SK-N-MC (cell line): ENCODE measurements at places on chromosomes 11 and 22.

DNA sequence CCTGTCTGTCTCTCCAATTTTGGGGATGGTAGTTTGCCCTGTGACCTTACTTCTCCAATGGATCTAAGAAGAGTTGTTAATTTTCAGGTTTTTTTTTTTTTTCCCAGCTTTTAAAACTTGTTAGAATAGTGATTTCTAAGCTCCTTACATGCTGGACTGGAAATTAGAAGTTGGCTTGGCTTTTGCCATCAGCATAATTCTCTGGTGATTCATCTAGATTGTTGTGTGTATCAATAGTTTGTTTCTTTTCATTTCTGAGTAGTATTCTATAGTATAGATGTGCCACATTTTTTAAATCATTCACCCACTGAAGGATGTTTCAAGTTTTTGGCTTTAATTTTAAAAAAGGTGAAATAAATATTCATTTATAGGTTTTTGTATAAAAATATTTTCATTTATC is 51.4 kb downstream of the ADAMTS15 start:
- DNase-seq = no peak

GRCh38 chr11:61713906-61714305 is 33.7 kb downstream of the DAGLA start:
- DNase-seq = no peak

- no peak for DNase-seq
Observed at GRCh38 chr11:43868852-43869567, 11.6 kb upstream of the ALKBH3 start.

DNA sequence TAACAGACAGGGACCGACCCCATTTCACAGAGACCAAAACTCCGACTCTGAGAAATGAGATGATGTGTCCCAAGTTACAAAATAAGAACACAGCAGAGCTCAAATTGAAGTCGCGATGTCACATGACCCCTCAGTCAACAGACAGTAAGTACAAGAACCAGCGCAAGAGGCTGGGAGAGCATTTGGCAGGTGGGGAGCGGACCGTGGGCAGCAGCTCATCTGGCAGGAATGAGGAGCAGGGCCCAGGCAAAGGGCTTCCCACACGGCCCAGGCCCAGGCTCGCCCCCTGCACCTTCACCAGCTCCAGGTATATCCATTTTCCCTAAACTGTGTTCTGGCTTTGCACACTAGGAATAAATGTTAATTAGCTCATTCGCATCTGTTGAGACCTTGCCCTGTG is 34.3 kb downstream of the SCUBE1 start:
- DNase-seq = no peak

DNA sequence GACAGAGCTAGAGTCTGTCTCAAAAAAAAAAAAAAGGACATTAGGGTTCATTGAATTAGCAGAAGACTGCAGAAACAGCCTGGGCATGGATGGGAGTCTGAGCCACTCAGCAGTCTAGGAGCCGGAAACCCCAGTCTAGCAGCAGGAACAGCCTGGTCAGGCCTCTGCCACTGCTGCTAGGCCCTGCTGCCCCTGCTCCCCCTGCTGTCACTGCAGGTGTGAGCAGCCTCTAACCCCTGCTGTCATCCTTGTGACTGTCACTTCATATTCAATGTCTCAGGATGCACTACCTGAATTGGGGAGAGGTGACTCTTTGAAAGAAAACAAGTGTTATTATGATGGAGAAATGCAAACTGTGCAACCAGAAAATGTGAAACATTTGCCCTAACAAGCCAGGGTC is 7.0 kb upstream of the DDX17 start:
- no peak for DNase-seq

DNA sequence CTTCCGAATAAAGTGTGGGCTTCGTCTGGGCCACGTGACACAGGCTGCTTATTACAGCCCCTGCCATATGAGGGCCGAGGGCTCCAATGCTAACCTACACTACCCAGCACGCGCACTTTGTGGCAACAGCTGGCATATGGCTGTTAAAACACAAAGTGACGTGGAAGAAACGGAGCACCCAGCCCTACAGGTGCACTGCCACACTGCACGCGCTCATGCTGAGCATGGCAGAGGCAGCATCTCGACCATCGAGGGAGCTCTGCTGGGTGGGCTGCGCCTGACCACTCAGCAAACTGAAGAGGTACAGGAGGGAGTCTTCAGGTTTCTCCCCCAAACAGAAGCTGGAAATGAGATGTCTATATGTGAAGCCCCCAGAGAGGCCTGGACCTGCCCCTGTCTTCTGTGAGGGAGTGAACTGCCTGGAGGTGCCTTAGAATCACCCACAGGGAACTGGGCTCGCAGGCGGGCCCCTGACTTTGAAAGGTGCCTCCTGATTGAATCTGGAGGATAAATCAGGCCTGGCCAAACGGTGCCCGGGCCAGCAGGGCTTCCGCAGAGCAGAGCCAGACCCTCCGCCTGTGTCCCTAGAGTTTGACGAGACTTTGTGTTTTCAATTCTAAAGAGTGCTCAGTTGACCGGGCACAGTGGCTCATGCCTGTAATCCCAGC is 18.3 kb downstream of the TSSC4 start:
- no peak for DNase-seq

DNA sequence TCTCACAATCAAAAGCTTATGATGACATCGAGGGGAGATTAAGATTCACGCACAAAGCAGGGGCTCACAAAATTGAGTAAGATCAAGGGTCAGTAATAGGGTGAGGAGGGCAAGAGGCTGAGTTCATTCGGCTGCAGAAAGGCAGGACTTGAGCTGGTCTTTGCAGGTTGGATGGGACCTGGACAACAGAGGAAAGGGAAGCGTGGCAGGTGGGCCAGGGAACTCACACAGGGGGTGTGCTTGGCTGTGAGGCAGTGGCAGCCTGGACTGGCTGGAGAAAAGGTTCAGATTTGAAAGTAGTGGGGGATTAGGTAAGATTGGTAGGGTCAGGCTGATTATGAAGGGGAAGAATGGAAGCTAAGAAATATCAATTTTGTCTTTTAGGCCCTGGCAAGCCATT is 161.6 kb downstream of the PKNOX2 start:
- no peak for DNase-seq

DNA sequence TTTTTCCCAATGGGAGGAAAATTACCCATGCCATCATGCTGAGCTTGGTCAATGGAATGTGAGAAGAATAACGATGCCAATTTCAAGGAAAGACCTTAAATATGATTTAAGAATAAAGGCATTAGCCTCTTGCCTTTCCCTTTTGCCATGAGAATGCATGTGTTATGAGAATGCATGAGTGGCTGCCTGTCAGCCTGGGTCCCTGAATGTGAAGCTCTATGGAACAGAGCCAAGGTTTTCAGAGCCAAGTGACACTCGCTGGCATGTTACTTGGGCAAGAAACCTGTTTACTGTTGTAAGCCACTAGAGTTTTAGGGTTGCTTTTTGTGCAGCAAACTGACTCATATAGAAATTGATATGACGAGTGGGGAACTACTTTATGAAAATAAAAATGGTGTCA is 75.7 kb downstream of the JRKL start:
- no peak for DNase-seq

DNA sequence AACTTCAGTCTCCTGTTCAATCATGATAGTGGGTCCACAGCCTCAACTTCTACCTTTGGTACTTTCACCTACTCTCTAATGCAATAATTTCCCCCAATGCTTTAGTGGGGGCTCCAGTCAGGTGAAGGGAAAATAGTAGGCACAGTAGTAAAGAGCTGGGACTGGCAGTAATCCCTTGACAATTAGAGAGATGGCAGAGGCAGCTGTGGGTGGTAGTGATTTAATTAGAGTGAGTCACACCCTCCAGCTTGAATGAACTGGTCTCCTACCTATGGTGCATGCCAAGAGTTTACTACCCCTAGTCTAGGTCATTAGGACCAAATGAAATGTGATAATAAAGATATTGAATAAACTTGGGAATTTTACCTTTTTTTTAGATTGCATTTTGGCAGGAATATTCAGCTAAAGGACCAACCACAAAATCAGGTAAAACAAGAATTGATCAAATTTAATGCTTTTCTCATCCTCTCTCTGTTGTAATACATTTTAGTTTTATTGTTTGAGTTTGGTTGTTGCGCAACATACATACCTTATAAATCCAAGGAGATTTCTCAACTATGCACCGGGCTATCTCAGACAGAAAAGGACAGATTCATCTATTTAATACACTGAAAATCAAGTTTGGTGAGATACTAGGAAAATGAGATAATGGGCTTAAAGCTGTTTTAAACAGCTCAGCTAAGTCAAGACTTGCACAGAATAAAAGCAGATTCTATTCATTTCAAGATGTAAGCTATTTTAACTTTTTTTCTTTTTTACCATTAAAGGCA is 9.0 kb downstream of the PRRG4 start:
- DNase-seq = no peak

DNA sequence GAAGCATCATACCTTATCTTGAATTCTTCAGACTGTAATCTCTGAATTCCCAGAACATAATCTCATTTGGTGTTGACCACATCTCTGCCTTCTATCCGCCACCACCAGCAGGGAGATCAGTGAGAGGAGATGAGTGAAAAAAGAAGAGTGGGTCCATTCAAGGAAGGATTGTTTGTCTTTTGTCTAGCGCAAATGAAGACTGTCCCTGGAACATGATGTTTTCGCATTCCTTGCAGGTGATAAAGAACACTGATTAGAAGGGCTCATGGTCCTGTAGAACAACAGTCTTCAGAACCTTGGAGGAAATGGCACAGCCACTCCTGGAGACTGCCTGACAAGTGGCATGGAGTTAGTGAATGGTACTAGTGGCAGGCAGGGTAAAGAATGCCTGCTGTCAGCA is 869.6 kb downstream of the JRKL start:
- no peak for DNase-seq

DNA sequence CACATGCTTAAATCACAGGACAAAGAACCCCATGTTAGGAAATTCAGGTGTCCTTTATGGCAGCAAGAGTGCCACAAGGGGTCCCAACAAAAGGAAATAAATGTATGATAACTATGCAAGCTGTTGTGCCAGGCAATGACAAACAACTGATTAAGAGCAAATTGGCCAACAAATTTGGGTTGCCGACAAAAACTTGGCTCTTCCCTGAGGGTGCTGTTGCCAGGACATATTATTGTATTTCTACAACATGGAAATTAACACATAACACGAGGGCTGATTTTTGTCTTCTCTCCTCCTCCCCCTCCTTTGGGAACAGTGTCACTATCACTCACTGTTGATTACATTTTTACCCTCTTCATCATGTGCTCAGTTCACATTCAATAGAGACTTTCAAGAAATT is 56.0 kb downstream of the LRRC4C start:
- no peak for DNase-seq

GRCh38 chr22:28773461-28773867 is 969 bp downstream of the CCDC117 start:
- DNase-seq = no peak

DNA sequence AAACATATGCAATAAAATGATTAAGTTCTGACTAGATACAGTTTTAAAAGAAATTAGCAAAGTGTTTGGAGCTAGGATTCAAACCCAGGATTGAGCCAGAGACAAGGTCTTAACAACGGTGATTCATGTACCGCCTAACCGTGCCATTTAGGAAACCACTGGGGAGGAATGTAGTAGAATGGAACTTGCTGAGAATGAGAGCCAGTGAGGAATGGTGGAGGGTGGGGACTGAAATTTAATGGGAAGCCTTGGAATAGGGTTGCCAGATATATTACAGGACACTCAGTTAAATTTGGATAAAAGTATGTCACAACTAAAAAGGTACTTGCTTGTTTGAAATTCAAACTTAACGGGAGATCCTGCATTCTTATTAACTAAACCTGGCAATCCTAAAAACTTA is 30.4 kb upstream of the TMEM86A start:
- DNase-seq = no peak

- DNase-seq = no peak
Observed at GRCh38 chr22:26259510-26259909, 90.2 kb downstream of the SEZ6L start.

DNA sequence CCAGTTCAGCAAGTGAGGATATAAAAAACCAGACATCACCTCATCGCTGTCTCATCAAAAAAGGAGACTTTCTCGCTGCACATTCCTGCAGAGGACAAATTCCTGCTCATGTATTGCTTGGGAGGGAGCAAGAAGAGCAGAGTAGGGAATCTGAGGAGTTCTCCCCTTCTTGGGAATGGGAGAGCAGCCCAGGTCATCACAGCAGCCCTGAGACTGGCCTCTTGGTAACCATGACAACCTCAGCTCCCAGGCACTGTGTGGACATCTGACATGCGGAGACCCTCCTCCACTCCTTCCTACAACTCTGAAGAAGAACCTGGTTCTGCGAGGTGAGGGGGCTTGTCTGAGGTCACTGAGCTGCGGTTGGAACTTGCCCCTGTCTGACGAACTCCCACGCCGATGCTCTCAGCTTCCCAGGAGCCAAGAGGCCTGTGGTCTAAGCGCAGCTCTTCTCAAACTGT is 17.9 kb downstream of the RFPL1 start:
- no peak for DNase-seq

DNA sequence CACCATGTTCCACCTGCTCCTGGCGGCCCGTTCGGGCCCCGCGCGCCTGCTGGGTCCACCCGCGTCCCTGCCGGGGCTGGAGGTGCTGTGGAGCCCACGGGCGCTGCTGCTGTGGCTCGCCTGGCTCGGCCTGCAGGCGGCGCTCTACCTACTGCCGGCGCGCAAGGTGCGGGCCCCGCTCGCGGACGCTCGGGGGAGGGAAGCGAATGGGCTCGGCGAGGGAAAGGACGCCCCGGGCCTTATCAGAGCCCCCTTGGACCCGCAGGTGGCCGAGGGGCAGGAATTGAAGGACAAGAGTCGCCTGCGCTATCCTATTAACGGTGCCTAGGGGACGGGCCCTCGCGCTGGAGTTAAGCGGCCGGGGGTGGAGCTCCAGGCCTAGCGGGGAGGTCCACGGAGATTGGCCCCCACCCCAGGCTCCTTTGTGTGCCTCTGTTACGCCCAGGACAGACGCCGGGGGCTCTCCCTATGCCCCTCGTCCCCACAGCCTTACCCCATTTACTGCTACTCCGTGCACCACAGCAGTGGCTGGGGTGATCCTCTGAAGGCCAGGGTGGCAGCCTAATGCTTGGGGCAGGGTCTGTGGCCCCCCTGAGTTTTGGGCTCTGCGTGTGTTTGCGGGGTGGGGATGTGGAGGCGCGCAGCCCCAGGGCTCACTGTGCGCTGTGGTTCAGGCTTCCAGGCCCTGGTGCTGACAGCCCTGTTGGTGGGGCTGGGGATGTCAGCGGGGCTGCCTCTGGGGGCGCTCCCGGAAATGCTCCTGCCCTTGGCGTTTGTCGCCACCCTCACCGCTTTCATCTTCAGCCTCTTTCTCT is 1.1 kb downstream of the TM7SF2 start:
- DNase-seq = no peak

- DNase-seq = no peak
Observed at GRCh38 chr22:30447656-30448055, 22.1 kb downstream of the MTFP1 start.
